Stimulated activated CD4-positive, alpha-beta T cell treated with anti-CD3 and anti-CD28 coated beads, Interleukin-15, amount 100 ng/mL, for 24 hours (primary cell): ENCODE measurements at places on chromosomes 7 and 10.

DNA sequence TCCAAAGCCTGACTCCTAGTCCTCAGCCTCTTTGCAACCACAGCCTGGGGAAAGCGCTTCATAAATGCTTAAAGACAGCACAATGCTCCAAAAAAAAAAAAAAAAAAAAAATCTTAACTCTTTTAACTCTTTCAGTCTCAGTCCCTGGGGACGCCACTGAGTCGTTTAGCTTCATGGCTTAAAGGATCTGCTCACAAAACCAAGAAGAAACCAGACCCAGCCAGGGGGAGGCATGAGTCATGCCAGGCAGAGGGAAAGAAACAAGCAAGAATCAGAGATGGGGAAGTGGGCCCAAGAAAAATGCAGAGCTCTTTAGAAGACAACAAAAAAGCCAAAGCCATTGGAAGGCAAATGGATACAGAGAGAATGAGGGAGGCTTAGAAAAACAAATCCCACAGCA lies 32.5 kb upstream of the DOCK1 start:
- no peak for DNase-seq

DNA sequence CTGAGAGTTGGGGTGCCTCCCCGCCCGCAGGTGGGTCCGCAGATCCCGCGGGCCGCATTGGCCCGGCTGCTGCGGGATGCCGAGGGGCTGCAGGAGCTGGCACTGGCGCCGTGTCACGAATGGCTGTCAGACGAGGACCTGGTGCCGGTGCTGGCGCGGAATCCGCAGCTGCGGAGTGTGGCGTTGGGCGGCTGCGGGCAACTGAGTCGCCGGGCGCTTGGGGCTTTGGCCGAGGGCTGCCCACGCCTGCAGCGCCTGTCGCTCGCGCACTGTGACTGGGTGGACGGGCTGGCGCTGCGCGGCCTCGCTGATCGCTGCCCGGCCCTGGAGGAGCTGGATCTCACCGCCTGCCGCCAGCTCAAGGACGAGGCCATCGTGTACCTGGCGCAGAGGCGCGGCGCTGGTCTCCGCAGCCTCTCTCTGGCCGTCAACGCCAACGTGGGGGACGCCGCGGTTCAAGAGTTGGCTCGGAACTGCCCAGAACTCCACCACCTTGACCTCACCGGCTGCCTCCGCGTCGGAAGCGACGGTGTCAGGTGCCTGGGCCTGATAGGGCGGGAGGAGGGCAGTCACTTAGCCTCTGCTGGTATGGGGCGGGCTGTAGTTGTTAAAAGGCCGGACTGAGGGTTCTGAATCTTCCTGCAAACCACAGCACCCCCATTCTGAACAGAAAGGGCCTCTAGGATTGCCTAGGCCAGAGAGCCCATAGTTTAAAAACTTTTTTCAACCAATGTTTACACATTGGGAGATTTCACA lies 1.3 kb downstream of the FBXL15 start:
- DNase-seq: peak; percentile 48

DNA sequence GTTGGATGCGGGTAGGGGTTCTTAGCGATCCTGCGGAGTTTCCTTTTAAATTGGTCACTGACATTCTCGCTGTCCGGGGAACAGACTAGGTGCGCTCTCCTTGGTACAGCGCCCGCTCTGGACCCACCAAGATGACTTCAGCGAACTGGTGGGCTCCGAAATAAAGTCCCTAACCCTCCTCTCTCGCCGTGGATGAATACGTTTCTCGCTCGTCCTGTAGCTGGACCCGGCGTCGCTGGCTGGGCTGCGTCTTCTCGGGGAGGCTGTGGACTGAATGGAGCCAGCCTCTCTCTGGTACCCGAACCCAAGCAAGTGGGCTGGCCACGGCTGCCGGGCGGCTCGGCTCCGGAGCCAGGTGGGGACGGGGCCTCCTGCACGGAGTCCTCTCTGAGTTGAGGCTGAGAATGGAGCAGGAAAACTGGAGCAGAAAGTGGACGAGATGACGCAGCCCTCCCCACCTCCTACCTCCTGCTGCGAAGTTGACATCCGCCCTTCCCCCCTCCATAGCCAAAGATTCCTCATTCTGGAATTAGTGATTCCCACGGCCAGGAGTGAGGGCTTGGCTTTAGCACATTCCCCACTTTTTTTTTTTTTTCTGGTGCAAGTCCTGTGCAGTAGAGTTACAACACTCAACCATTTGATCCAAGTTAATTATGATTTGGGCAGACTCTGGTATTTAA lies 1.5 kb downstream of the UNC5B start:
- no peak for DNase-seq

DNA sequence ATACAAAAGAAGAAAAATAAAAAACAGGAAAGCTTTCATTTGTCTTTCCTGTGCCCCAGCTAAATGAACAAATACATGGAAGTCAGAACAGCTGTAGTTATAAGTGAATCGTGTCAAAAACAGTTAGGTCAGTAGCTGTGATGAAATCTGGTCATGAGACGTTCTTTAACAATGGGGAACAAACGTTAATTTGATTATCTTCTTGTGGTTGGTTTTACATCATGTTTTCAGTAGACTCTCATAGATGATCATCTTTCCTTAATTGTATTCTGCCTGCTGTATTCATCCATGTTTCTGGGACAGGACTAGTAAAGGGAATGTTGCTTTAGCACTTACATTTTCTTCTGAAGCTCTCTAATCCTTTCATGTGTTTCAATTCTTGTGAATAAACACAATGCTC lies 97.0 kb downstream of the PCLO start:
- DNase-seq: no peak

DNA sequence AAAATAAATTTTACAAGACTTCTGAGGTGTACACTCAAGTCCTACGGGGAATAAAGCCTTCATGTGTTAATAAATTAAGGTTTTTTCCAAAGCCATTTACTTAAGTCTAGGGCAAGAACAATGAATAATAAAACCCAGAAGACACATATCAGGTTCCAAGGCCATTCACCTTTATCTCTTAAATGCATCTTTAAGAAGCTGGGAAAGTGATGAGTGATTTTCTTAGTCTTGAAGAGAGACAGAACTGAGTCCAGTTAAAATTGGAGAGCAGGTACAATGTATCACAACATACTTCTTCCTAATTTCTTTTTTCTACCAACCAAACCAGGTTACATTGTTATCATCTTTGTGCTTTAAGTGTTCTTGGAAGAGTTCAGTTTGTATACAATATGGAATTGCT lies 189.5 kb downstream of the RAPGEF5 start:
- DNase-seq: no peak

GRCh38 chr7:1158203-1159126 lies 1.5 kb downstream of the ZFAND2A start:
- no peak for DNase-seq

DNA sequence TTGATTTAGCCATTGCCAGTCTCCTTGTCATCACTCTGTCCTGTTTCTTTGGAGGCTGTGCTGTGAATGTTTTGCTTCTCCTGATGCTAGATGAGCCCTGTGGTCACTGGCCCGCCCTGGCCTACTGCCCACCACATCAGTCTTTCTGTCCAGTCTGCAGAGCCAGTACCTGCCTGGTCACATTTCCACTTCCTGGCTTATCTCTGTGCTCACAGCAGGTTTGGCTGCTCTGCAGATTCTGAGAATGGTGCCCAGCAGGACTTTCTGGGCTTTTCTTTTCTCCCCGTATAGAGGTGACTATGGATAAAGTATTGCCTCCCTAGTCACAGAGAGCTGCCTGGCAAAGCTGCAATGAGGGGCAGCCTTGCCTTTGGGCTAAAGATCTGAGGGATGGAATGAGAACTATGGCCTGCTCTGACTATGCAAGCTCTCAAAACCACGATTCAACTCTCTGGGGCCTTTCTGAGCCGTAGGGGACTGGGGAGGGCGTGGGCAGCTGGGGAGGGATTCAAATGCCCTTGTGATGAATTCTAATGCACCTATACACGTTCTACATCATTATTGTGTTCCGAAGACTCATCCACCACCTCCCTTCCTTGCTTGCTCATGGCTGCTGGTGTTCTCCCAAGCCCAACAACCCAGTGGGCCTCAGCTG lies 410.4 kb upstream of the NPVF start:
- DNase-seq: no peak

DNA sequence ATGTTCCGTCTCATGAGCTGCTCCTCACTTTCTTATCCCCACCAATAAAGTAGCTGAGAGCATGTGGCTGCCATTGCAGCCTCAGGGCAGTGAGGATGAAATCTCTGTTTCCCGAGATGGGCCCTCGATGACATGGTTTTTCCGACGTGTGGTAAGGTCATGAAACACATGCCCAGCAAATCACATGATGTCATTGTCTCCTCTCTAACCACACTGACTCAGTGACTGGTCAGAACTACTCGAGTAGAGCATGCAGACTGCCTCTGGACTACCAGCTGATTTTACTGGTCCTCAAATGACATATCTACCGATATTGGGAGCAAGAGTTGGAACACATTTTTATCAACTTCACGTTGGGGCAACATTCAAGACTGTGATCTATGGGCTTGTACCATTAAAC lies 786.1 kb downstream of the CNTNAP2 start:
- no peak for DNase-seq
